ENCODE measurements at places on chromosomes 5 and 9.

DNA sequence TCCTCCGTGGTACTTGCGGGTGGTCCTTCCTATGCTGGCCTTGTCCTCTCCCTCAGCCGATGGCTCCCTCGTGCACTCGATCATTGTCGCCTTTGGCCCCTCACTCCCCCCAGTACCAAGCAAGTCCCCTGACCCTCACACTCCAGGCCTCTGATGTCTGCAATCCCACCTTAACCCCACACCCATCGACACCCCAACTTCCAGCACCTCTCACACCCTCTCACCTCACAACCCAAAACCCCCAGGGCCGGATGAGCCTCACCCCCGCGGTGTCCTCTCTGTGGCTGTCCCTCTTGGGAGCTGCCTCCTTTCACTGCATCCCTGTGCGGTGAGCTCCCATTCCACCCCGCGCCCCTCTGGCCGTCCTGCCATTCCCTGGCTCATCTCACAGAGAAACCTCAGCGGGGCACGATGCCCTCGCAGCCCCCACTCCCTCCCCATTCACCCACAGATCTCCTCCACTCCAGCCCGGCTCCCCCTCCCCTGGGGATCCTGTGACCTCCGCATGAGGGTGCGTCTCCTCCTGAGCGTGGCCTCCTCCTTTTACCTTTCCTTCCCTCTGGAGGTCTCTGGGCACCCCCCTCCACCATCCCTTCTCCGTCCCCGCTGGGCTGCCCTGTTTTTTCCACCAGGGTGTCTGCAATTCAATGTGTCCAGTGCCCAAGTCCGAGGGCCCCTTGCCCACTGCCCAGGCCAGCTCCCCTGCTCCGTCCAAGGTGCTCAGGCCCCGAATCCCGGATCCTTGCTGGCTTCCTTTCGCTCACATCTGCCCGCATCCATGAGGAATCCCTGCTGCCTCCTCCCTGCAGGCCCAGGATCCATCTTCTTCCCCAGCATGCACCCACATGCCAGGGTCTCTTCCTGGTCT lies 15.8 kb upstream of the RNU6ATAC start:
- no peak for DNase-seq

DNA sequence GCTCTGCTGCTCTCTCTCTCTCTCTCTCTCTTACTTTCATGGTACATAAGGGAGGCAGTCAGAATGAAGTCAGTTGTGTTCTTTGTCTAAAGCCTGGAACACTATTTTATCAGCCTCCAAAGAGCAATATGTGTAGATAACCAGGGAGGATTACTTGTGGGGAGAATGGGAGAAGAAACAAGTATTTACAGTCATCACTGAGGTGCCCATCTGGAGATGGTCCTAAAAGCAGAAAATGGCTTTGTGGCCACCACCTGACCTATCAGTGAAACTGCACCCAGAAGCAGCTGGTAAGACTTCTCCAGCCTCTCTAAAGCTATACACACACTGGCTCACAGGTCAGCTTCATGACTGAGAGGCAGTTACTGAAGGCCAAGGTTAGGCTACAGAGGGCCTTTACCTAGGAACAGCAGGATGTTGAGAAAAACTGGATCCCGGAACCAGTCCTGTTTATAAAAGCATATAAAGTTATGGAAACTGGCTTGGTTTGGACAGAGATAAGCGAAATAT lies 75.1 kb downstream of the MRPS27 start:
- DNase-seq: no peak

DNA sequence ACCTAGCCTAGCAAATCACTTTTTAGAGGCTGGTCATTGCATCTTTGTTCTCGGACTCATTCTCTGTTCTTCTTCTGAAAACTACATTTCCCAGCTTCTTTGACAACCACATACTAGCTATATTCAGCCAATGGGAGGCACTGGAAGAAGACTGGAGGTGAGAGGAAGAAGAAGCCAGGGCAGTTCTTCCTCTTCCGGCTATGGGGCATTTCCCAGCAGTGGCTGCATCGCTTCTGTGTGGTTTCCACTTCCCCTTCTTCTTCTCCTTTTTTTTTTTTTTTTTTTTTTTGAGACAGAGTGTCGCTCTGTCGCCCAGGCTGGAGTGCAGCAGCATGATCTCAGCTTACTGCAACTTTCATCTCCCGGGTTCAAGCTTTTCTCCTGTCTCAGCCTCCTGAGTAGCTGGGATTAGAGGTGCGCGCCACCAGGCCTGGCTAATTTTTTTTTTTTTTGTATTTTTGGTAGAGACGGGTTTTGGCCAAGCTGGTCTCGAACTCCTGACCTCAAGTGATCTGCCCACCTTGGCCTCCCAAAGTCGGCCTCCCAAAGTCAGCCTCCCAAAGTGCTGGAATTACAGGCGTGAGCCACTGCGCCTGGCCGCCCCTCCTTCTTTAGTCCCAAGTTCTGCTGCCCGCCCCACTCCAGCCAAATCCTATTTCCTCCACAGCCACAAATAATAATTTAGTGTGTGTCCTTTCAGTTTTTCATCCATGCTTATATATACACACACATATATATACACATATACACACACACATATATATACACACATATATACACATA lies 6.9 kb upstream of the UBAP1 start:
- peak; percentile 43 for DNase-seq

GRCh38 chr5:127170918-127171600 lies 97.8 kb upstream of the C5orf63 start:
- no peak for DNase-seq

- no peak for DNase-seq
Measured at GRCh38 chr9:92860867-92861266, 17.0 kb downstream of the ZNF484 start.

GRCh38 chr9:72154468-72155285 lies 5.4 kb downstream of the GDA start:
- no peak for DNase-seq

- no peak for DNase-seq
Measured at GRCh38 chr5:157735991-157736390, 4.8 kb downstream of the THG1L start.

Data from stimulated activated CD4-positive, alpha-beta T cell treated with anti-CD3 and anti-CD28 coated beads, Interleukin-15, amount 100 ng/mL, for 24 hours (primary cell).